ENCODE measurements at places on chromosomes 2 and 18.

DNA sequence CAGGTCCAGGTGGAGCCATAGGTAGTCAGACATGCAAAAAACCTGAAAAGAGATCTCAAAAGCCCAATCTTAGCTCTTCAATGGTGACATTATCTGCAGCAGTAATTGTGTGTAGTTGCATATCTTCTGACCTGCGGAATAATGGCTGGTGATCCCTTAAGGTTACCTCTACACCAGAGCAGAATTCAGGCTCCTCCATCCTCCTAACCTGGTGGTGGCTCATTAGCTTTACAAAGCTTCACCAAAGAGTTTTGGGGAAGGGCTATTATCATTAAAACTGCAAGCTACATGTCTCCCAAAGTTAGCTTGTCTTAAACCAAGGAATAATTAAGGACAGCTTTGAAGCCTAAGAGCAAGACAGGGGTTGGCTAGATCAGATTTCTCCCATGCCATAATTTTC is 42.6 kb upstream of the CHST9 start:
- DNase-seq = no peak

GRCh38 chr2:45567288-45567963 is 43.6 kb downstream of the SRBD1 start:
- peak; percentile 31 for DNase-seq

DNA sequence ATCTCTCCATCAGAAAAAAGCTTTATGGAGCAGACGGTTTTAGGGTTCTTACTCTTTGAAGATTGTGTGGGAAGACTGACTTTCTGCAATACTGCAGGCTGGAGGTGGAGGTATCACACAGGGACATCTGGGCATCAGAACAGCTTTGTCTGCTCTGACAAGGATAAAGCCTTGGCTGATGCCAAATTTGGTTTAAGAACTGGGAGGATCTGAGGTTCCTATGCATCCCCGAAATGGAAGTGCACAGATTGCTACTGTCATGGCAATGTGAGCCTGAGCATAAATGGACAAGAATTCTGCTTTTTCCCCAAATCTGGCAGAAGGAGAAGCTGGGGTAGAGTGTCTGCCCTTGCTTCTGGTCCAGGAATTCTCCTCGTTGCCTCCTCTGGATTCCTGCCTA is 424.3 kb downstream of the SLC4A3 start:
- DNase-seq = no peak

DNA sequence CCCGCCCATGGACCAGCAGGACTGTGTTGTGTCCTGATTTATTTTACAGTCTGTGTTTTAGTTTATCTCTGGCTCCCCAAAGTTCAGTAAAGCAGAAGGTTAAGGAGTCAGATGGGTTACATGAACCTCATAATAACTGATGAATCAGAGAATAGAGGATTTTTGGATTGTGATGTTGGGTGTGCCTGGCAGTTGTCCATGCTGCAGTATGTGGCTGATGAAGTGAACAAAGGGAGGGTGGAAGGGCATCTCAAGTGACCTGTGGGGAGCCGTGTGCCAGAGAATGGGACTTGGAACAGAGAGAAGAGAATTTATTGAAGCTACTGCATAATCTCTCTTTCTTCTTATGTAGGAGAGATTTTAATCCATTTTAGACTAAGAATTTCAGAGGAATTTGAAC is 145.5 kb downstream of the MAP4K4 start:
- no peak for DNase-seq

GRCh38 chr2:669323-669722 is 7.9 kb downstream of the TMEM18 start:
- no peak for DNase-seq

DNA sequence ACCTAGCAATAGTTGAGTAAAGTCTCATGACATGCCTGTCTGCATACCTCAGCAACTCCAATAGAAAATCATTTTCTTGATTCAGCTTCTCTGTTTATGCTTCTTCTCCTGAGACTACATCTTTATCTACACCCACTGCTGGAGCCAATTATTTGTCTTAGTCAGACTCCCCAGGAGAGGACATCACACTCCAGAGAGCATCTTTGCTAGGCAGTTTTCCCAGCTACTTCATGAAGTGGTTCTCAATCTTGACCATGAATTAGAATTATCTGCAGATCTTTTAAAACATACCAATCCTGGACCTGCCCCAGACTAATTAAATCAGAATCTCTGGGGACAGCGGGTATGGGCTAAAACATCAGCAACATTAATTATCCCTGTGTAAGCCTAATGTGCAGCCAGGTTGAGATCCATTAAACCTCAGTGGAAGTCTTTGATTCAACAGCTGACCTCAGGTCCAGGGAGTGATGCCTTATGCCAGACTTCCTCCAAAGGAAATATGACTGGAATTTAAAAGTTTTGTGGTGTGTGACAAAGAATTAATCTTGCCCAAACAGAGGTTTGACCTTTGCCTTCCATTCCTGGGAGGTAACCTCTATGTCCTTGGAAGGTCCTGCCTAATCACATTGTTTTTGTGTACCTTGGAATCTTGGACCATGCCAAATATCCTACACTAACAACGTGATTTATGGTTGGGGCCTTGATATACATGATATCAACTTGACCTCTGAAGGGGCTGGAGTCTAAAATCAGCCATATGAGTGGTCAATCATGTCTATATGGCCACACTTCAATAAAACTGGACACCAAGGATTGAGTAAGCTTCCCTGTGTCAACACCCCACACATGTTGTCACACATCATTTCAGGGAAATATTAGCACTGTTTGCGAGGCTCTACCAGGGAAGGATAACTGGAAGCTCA is 99.3 kb upstream of the DNAJC10 start:
- no peak for DNase-seq

Measured in suppressor macrophage (primary cell).